ENCODE measurements at places on chromosomes 5 and 9.

- DNase-seq = no peak
Measured at GRCh38 chr5:135402031-135402430, 3.0 kb upstream of the MACROH2A1 start.

- no peak for DNase-seq
Measured at GRCh38 chr9:110064803-110065202, 143.2 kb downstream of the C9orf152 start.

DNA sequence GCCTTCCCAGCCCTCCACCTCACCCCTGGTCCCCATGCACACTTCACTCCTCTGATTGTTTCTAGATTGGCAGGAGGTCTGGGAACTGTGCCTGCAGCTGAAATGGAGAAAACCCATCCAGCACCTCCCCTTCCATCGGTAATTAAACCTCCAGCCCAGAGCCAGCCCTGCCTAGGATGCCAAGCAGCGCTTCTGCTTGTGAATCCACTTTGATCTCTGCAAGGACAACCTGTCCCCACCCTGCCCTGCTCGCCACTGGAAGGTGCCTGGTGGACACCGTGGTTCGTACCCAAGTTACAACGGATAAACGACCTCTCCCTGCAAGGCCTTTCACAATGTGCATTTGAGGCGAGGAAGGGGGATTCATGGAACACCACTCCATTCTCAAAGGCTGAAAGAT, 50.6 kb downstream of the IRX2 start:
- DNase-seq = no peak

- DNase-seq = no peak
Measured at GRCh38 chr5:171405615-171406014, 13.8 kb upstream of the FGF18 start.

GRCh38 chr5:65840071-65840470, 86.3 kb upstream of the ERBIN start:
- DNase-seq = no peak

All from stimulated activated CD8-positive, alpha-beta memory T cell treated with anti-CD3 and anti-CD28 coated beads, Interleukin-7, amount 100 ng/mL, for 24 hours (primary cell).